Epithelial cell of proximal tubule (primary cell): ENCODE measurements at places on chromosomes 2 and 18. TPM values are rescaled to one million over a fixed set of nuclear protein-coding genes. Genes with fewer than 3 reads are reported as not detected.
A peak's percentile ranks its signal among the peaks of the same experiment; 100 is the strongest.

CPLX4 gene
- total RNA-seq: not detected in 2 replicates

- DNase-seq: no peak
Observed at GRCh38 chr2:150212722-150213171, 274.7 kb downstream of the RND3 start.

ALPI gene
- not detected in 2 replicates for total RNA-seq

DNA sequence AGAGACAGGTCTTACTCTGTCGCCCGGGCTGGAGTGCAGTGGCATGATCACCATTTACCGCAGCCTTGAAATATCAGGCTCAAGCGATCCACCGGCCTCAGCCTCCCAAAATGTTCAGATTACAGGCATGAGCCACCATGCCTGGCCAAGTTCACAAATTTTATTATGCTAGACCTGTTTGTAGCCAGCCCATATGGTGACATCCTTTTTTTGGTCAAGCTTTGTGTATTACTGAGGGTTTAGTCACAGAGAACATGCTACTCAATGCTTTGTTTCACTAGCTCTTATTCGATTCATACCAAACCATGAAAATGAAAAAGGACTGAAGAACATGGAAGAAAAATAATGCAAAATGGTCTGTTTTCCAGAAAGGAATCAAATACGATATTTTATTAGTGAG, 41.4 kb downstream of the DGKD start:
- DNase-seq: no peak

DNA sequence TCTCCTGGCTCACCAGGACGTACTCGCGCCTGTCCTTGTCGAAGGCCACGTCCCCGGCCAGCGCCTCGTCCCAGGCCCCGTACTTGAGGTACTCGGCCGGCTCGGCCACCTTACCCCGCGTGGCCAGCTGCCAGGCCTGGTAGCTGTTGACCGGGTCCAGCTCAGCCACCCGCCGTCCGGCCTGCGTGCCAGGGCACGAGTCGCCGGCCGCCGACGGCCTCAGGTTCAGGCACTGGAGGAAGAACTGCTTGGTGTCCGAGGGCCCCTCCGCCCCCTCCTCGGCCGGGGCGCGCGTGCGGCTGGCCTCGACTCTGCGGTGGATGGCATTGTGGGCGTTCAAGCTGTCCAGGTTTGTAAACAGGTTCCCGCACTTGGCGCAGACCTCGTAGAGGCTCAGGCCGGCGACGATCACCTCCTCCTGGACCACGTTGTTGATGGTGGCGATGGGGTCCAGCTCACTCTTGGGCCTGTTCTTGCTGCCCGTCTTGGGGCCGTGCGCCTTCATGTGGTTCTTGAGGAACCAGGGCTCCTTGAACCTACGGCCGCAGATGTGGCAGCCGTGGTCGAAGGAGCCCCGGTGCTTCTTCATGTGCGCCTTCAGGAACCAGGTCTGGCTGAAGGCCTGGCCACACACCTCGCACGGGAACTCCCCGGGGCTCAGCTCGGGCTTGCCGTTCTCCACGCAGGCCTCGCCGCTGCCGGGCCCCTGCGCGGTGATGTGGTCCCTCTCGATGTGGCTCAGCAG, 53.2 kb downstream of the ZNF516 start:
- DNase-seq: no peak

DNA sequence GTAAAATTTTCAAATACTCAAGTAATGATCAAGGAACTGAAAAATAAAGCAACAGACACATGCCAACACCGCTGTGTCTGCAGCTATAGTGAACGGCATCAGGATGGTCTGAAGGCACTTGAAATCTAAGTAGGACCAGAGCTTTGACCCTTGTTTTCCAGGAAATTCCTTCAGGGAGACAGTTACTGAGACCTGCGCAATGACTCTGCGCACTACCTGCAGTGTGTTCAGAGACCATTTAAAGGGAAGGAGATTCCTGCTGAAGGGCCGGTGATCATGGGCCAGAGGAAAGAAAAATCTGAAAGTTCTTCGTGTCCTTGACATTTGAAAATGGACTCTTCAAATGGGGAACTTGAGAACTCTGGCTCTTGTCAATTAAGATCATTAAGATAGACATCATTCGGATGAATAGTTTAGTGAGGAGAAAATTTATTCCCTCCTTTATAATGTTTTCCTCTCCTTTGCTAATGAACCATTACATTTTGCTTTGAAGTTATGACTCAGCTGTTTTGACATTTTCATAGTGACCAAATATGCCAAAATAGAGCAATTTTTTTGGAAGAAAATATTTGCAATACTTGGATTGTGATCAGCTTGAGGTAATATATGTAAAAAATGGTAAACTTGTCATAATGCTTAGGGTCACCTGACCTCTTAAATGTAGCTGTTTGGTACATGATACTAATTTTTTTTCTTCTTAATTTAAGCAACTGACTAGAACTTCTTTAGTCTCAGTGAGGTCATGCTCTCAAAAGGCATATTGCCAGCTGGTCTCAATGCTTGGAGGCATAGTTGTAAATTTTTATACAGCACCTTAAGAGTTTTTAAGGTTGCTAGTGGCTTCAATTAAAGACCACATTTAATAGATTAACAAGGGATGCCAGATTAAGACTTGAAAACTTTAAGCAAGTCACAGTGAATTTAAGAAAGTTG, 329.3 kb downstream of the ARHGAP15 start:
- no peak for DNase-seq

GRCh38 chr18:22040533-22040932, 128.9 kb upstream of the GATA6 start:
- DNase-seq: no peak

DNA sequence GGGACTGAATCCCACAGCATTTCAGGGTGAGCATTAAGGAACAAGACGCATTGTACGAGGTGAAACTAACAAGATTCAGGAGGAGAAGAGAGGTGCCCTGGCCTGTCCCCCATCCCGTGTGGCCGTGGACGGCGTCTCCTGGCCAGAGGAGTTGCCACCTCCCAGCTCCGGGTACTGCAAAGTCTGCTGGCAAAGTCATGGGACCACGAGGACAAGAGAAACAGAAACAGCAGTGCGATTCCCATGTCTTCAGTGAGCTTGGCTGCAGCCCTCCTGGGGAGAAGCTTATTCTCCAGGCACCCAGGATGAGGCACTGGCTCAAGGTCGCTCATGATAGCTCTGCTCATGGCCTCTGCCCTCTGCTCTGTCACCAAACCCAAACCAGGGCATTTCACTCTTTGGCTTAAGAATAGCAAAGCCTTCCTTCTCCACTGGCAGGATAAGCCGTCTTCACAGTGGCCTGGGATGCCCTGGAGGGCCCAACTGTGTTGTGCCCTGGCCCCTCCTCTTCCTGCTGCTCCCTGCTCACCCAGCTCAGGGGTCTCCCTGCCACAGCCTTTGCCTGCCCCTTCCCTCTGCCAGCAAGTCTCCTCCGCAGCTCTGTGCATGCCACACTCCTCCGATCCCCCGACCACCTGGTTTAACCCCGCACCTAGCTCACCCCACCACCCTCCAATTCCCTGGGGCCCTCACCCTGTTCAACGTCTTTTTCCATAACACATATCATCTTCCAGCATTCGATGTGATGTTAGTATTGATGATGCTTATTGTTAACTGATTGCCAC, 144.8 kb downstream of the PXDN start:
- DNase-seq: no peak

DNA sequence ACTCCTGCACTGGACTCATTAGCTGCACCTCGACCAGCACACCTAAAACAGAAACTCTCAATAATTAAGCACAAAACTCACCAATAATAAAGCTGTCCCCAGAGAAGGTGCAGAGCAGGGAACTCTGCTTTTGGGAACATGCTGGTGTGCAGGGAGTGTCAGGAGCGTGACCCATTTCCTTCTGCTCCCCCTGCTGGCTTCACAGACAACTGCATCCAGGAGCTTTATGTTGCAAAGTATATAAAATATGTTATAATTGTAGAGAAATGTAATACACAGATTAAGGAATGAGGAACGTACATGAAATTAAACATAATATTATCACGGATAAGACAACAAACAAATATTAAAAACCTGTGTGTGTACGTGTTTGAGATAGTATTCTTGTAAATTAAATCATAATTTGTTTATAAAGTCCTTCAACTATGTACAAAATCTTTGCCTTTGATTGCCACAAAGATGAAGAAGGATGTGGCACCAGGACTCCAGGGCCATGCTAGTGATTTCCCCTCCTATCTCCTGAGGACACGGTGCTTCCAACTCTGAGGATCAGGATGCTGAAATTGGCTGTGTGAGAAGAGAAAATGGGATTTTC, 68.6 kb upstream of the MAL start:
- no peak for DNase-seq

GRCh38 chr18:76383636-76384035, 111.4 kb downstream of the ZNF516 start:
- no peak for DNase-seq

EVX2 gene
- not detected in 2 replicates for total RNA-seq

DNA sequence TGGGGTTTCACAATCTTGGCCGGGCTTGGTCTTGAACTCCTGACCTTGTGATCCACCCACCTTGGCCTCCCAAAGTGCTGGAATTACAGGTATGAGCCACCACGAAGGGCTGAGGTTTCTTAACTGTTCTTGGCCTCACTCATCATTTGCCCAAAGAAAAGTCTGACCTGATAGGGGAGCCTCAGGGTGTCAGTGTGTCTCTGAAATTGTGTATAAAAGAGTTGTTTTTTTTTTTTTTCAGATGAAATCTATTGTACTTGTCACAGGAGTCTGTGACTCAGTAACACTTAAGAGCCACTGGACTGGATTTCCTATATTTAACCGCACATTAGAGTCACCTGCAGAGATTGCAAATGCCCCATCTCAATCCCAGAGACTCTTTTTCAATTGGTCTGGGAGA, 16.9 kb downstream of the PMAIP1 start:
- no peak for DNase-seq

- no peak for DNase-seq
Observed at GRCh38 chr18:6561016-6561415, 146.3 kb upstream of the L3MBTL4 start.

- no peak for DNase-seq
Observed at GRCh38 chr2:178328037-178328436, 122.9 kb downstream of the PRKRA start.

GRCh38 chr2:160349306-160349705, 144.3 kb downstream of the RBMS1 start:
- DNase-seq: no peak

GPAT2 gene
- 1.1 and 1.7 TPM in 2 replicates for total RNA-seq

- no peak for DNase-seq
Observed at GRCh38 chr2:101232770-101233169, 19.9 kb upstream of the CNOT11 start.

DNA sequence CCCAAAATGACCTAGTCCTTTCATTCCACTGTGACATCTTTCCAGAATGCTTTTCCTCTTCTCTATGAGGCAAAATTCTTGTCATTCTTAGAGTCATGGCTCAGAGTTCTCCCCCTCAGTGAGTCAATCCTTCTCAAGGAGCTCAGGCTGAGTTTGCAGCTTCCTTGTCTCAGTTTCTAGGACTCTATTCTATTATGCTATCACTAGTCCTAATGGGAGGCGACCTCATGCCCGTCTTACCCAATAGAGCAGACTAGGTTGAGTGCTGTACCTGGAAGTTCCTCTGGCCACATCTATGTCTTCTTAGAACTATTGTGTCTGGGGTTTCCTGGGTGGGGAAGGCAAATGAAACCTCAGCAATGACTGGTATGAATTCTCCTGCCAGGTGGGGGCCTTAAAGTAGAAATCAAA, 51.5 kb downstream of the HAUS1 start:
- DNase-seq: peak; percentile 90

DNA sequence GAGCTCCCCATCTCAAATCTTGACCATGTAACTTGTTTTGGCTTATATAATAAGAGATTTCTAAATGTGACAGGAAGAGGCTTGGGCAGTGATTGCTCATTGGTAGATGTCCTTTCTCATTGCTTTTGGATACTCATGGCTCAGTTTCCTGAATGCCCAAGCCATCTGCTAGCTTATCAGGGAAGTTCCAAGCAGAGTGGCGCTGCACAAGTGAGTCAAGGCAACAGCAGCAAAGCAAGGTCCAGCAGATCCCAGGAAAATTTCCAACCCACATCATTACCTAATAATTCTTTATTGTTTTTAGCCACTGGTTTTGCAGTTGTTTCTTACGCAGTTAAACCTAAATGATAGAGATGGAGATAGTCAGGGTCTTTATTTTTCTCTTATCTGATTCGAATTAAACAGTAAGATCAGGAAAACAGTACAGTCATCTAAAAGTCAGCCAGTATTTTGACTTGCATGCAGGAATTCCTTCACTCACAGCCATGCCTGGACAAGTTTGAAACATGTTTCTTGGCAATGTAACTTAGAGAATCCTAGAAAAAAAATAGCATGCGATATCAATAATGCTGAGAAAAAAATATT, 349.7 kb upstream of the TMEFF2 start:
- no peak for DNase-seq

DNA sequence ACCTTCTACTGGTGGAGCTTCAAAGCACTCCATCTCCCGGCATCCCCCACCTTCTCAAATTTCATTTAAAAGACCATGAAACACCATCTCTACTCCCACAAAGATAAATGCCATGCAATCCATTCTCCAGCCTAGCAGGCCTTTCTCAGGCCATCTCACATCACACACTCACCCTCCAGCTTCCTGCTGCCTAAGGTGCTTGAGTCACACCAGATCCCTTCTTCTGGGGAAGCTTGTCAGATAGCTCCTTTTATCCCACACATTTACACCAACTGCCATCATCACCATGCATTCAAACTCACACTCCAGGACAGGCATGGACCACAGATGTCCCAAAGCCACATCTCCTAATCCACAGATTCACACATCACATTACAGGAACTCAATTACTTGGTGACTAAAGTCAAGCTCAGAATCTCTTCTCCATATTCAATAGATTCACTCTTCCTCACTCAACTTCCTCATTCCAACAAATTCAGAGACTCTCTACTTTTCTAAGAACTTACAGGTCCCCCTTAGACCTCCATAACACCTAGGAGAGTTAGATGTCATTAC, 292.5 kb downstream of the TNS1 start:
- DNase-seq: no peak

- DNase-seq: no peak
Observed at GRCh38 chr2:45622336-45623075, 11.4 kb upstream of the SRBD1 start.

CRACDL gene
- 0.29 and 1.0 TPM in 2 replicates for total RNA-seq

GRCh38 chr2:15745907-15746702, 154.4 kb downstream of the DDX1 start:
- DNase-seq: no peak

TEX44 gene
- not detected in 2 replicates for total RNA-seq
